ENCODE measurements at places on chromosomes 12 and 14. TPM values are rescaled to one million over a fixed set of nuclear protein-coding genes. Genes with fewer than 3 reads are reported as not detected.

The CIROP gene
- not detected for total RNA-seq

The ARHGAP9 gene
- total RNA-seq = 28.7 TPM

The OVCH1 gene
- 0.25 TPM for total RNA-seq

The LRTM2 gene
- not detected for total RNA-seq

The KLRG1 gene
- 3.7 TPM for total RNA-seq

The TTC8 gene
- 10.1 TPM for total RNA-seq

The SOAT2 gene
- total RNA-seq = 0.74 TPM

The MGP gene
- 1,065 TPM for total RNA-seq

The KLRF1 gene
- not detected for total RNA-seq

The CLECL1 gene
- not detected for total RNA-seq

The KCNMB4 gene
- 2.7 TPM for total RNA-seq
